ENCODE measurements at places on chromosomes 13 and 19.

DNA sequence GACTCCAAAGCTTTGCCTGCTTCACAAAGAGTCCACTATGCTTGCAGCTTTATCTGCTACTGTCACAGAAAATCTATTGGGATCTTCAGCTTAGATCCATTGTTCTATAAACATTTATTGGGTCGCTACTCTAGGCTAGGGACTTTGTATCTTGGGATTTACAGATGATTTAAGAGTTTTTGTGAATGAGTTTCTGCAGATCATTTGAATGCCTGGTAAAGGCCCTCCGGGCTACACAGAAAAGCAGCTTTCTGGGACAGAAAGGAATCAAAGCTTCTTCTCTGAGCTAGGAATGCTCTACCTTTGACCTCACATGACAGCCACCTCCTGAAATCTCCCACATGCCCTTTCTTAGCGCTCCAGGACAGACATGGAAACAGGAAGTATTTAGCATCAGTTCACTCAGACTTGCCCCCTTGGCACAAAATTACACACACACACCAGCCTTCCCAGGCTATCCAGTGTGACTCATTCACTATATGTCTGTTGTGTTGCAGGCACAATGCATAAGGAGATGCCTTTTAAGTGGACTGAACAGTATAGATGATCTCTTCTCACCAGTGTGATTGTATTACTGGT, 492.4 kb downstream of the DACH1 start:
- DNase-seq, result no peak

DNA sequence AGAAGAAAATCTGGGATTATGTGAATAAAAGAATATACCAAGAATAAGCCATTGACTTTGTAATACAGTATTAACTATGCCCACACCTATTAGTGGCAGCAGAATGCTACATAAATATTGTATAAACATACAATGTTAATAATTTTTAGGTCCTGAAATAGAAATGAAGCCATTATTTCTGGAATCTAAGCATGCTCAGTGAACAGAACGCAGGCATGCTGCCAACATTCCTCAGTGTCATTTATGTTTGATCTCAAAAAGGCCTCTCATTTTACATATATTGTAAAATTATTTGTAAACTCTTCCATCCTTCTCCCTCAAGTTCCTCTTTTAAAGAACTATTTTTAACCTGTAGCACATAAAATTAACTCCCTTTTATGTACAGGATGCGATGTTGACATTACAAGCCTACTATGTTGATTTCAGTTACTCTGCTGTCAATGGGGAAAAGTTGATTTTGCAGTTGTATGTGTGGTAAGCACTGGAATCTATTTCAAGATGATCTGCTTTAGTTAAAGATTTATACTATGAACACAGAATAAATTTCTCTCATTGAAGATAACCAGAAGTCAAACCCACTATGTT, 118.8 kb downstream of the VWA8 start:
- peak; percentile 38 for DNase-seq

DNA sequence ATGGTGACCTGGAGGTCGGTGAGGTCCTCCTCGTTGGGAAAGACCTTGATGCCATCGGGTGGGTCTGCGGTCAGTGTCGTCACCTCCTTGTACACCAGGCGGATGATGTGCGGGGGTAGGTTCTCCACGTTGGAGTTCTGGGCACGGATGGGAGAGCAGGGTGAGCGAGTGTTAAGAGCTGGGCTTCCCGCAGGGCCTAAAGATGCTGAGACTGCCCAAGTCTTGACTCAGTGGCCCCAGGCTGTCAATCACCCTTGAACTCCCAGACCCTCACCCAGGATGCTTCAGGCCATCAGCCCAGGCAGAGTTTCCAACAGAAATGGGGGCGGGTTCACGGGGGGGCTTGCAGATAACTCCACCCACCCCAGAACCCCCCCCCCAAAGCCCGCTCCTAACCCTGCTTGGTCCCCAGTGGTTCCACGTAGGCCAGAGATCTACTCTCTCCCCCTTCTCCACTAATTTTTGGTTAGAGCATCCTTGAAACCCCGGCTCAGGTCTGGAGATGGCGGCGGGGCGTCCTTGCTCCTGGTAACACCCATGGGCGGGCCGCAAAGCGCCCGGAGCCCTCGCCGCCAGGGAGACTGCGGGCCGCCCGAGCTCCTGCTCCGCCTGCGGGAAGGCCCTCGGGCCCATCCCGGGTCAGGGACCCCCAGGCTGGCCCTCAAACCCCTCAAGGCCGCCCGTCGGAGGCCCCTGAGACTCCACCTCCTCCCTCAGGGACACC, 600 bp downstream of the UBE2S start:
- DNase-seq, result no peak

GRCh38 chr19:47754206-47755064, 9.1 kb downstream of the NOP53 start:
- no peak for DNase-seq

DNA sequence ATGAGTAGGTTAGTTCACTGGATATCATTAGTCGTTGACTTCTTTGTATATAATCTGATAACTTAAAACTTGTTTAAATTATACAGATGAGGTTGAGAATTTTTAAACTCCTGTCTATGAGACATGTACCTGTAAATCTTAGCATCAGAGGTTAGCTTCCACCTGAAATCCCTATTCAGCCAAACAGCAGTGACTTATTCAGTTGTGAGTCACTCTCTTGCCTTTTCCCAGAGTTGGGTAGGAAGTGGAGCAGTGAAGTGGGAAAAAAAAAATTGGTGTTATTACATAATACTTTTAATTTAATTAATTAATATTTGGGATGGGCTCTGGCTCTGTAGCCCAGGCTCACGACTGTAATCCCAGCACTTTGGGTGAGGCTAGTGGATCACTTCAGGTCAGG, 32.9 kb downstream of the ZNF701 start:
- no peak for DNase-seq

GRCh38 chr13:110471156-110471832, 90.2 kb downstream of the RAB20 start:
- no peak for DNase-seq

- no peak for DNase-seq
Observed at GRCh38 chr13:107234319-107235073, 666.6 kb upstream of the ARGLU1 start.

DNA sequence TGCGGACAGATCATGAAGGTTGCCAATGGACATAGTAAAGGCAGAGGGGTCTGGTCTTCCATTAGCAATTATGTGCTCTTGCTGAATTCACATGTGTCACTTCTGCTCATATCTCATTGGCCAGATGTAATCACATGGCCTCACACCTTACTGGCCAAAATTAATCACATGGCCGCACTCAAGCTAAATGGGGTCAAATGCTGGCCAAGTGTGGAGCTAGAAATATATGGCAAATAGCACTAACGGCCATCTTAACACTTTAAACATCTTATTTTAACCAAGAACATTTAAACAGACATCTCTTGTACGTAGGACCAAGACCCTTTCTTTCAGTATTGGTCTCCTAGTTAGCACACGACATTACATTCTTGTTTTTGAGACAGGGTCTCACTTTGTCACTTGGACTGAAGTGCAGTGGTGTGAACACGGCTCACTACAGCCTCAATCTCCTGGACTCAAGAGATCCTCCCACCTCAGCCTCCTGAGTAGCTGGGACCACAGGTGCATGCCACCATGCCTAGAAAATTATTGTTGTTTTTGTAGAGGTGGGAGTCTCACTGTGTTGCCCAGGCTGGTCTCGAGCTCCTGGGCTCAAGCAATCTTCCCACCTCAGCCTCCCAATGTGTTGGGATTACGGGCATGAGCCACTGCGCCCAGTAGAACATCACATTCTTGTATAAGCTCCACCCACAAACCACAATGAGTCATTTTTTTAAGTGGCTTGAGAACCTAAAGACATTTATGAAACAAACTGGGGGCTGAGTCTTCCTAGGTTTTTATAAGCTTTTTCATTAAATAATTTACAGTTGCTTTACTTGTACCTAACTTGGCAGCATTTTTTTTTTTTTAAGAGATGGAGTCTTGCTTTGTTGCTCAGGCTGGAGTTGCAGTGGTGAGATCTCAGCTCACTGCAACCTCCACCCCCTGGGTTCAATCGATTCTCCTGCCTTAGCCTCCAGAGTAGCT, 2.9 kb upstream of the PTOV1 start:
- DNase-seq, result peak; percentile 91

GRCh38 chr13:45119991-45120864, at the start of gene GTF2F2:
GTF2F2 (plus strand) TSS chr13:45120510; CDS start chr13:45120656, 146 bp downstream.
- peak; percentile 90 for DNase-seq

- DNase-seq, result peak; percentile 47
Observed at GRCh38 chr19:3983936-3984583, 1.2 kb downstream of the EEF2 start.

DNA sequence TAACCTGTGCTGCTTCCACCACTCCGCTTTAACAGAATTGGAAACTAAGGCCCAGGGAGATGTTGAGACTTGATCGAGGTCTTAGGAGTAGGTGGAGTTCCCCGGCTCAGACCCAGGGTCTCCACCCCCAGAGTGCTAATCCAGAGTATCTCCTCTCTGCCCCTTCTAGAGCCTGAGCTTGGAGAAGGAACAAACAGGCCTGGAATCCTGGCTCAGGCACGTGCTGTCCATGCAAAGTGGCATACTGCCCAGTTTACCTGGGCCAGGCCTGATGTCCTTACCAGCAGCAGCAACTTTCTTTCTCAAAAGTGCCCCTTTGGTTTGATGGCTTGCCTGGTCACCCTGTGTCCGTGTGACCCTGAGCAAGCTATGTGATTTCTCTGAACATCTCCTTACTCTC, 3.7 kb downstream of the SYNGR4 start:
- DNase-seq, result no peak

GRCh38 chr13:98598043-98598442, 21.1 kb upstream of the STK24 start:
- no peak for DNase-seq

- no peak for DNase-seq
Observed at GRCh38 chr13:75366380-75367280, 115.3 kb downstream of the TBC1D4 start.

DNA sequence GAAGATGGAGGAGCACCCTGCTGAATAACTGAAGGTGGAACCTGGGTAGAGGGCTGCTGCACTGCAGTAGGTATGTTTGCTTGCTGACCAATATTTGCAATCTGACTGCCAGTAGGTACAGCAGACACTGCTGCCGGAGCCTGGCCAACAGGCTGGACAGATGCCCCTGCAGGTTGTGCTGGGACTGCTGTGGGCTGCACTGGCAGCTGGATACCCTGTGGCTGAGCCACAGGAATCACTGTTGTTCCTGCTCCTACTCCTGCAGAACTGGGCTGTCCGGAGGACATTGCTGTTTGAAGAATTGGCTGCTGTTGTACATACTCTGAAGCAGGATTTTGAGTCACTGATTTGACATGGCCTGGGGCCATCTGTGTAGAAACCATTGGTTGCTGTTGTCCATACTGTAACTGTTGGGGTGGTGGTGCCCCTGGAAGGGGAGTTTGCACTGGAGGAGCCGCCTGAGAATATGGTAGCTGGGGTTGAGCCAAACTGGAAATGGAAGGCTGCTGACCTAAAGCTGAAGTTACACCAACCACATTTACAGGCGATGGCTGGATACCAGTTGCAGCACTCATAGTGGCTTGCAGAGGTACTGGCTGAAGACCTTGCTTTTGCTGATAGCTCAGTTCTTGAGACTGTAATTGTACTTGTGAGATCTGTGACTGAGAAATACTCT, 2.2 kb downstream of the TSC22D1 start:
- peak; percentile 67 for DNase-seq

DNA sequence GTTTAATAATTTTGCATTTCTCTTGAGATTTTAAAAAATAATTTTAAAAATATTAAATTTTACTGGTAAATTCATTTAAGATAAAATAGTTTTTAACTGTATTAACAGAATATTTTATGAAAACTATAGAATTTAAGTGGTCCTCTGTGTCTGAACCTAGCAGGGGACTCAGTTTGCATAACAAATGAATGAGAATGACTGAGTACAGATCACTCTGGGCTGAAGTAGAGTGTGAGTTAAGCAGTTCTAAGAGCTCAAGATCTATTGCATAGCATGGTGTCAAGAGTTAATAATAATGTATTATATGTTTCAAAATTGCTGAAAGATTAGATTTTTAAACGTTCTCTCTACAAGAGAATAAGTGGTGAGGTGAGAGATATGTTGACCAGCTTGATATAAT, 348.3 kb upstream of the SLITRK1 start:
- DNase-seq, result no peak

GRCh38 chr19:15159251-15159650, 41.5 kb downstream of the NOTCH3 start:
- DNase-seq, result peak; percentile 33

DNA sequence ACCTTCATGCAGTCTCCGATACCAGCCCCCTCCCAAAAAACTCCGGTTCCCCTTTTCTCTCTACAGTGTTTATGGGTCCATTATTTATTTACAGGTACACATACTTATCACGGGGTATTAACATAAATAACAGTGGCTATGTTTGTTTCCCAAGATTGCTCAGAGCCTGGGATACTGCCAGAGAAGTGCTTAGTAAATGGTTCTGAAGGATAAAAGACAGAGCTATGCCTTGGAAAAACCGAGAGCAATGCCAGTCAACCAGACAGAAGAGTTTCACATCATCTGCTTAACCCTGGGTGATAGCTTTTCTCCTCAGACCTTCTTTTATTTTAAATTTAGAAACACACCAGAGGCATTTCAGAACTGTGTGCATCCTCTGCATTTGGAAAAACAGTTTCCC, 61.3 kb downstream of the NUFIP1 start:
- DNase-seq, result peak; percentile 45

- peak; percentile 96 for DNase-seq
Observed at GRCh38 chr13:44710576-44710975, 134.4 kb upstream of the TSC22D1 start.

DNA sequence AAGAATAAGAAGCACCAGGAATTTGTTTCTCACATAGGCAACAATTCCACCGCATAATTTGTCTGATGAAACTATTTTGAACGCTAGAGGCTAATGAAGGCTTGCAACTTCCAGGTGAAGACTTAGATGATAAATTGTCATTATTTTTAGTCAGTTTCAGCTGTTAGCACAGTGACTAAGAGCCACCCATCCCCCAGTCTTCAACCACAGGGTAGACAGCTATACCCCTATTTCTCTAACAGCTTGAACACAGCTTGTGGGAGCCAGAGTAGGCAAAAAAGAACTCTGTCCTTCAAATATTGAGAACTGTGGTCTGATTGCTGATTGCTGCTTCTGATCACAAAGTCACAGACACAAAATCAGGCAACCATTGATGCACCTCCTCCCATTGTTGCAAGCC, 1124.8 kb upstream of the PRR20A start:
- no peak for DNase-seq

DNA sequence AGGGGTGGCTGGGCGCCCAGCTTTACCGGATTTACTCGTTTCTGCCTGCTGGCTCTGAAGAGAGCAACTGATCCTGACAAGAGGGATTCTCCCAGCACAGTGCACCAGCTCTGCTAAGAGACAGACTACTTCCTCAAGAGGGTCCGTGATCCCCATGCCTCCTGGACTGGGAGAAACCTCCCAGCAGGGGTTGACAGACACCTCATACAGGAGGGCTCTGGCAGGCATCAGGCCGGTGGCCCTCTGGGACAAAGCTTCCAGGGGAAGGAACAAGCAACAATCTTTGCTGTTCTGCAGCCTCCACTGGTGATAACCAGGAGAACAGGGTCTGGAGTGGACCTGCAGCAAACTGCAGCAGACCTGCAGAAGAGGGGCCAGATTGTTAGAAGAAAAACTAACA, 1192.5 kb upstream of the PRR20A start:
- DNase-seq, result no peak

Data from IMR-90 (cell line).